ACHN (cell line): ENCODE measurements at places on chromosomes 2 and 18.
A peak's percentile ranks its signal among the peaks of the same experiment; 100 is the strongest.

GRCh38 chr2:127661949-127662510 lies 13.3 kb downstream of the LIMS2 start:
- DNase-seq, result no peak

- DNase-seq, result no peak
Observed at GRCh38 chr2:25829377-25829704, 48.9 kb downstream of the ASXL2 start.

GRCh38 chr2:136325844-136326331 lies 207.9 kb upstream of the CXCR4 start:
- no peak for DNase-seq

- DNase-seq, result peak; percentile 86
Observed at GRCh38 chr2:190682168-190682567, 33.3 kb downstream of the NAB1 start.

DNA sequence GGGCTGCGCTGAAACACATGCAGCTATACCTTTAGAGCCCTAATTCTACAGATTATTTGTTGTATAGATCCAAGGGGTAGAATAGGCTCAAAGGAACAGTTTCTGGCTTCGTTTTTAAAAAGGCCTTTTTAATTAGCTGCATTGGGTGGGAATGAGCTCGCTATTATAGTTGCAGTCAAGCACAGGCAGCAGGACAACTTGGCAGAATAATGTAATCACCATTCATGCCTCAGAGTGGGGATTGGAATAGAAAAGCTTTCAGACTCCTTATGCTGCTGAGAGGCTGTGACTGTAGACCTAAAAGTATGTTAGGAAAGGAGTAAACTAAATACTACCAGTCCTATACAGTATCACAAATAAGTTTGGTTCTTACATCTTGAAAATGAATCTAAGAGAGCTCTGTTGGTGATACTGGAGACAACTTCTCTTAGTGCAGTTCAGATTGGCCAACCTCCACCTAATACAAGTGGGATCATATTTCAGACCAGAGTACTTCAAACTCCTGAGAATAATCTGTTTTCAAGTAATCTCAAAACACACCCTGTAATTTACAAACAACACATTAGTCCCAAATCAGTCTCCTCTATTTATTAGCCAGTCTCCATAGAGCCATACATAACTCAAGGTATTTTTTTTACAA lies 121.4 kb downstream of the ANTXR1 start:
- DNase-seq, result no peak

DNA sequence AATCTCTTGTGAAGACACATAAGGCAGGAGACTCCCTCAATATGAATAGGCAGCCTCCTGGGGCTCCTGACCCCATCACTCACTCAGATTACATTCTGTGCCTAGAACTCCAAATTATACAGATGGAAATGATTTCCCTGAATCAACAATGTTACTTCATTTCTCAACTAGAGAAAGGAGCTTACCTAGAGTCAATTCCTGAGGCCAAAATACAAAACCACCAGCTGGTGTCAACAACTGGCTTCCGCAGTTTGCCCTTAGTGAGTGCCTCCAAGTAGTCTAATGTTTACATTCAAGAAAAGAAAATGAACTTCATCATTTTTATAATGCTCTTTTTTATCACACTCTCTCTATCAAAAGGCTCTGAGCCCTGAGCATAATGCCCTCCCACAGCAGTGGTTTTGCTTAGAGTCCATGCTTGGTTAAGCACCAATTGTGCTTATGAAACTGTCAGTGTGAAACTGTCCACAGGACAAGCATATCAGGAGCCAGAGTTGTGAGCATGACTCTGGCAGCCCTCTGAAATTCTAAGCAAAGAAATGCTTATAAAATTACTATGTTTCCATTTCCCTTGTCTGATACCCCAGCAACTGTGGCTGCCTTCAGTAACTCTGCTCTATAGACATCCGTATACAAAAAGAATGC lies 305.7 kb upstream of the PKDCC start:
- no peak for DNase-seq
